ENCODE measurements at places on chromosomes 1 and 21.

DNA sequence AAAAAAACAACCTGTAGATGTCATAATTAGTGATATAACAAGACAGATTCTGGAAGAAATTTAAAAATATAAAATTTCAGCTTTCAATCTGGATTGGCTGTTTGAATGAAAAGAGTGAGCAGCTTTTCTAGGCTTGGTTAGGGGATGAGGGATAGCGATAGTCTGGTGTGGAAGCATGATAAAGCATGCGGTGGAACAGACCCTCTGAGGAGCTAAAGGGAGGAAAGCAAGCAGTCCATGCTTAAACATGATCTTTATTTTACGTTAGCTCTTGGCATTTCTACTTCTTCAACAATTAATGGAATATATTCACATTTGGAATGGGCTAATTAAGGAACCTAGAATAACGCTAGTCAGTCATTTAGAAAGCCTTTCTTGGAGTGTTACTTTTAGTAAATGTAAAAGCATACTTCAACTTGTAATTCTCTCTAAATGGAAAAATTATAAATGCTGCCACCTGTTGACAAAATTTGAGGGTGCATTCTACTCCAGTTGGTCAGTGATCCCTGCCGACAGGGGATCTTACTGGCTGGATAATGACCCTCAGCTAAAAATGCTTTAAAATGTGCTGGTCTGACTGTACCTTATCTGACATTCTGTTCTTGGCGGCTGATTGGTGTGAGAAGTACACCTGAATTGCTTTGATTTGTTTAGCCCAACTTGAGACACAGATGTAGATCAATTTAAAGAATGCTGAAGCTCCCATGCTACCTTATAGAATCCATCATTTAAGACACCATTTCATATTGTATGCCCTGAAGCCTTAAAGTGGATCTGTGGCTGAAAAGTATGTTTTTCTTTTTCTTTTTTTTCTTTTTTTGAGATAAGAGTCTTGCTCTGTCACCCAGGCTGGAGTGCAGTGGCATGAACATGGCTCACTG is 61.2 kb downstream of the AK4 start:
- peak; percentile 72 for DNase-seq

- no peak for DNase-seq
Observed at GRCh38 chr1:101044259-101044658, 18.7 kb upstream of the DPH5 start.

GRCh38 chr1:41900603-41901444 is 17.9 kb downstream of the HIVEP3 start:
- peak; percentile 35 for DNase-seq

GRCh38 chr21:32753818-32754585 is 17.6 kb downstream of the PAXBP1 start:
- DNase-seq = peak; percentile 34

DNA sequence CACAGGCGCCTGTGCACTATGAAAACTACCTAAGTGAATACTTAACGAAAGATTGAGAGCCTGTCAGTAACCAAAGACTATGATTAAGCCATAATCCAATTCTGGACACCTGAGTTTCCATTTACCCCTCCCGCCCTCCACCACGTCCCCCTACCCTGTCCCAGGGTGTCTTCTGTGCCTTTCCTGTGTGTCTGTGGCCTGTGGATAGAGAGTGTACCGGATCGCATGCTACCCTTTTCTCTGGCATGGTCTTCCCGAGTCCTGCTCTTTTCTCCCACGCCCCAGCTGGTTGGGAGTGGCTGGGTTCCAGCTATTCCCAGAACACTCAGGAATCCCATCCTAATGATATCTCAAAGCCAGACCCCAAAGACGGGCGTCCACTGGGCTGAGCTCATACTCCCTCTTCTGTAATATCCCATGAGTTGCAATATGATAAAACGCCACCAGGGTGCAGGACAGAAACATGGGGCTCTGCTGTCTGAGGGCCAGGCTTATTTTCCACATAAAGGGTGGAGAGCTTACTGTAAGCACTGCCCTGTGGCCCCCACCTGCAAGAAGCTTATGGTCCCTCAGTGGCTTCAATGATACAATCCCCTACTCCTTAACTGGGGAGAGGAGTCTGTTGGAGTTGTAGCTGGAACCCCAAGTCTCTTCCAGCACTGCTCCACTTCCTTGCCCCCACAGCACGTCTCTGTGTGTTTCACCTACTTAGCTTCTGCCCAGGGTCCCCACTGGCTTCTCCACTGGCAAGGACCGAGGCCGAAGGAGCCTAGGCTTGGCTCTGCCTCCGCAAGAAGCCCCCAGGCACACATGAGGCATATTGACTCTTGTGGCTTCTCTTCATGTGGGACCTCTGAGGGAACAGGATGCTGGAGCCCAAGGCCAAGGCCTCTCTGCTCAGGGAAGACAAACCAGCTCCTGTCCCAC is 17.6 kb upstream of the ALX3 start:
- DNase-seq = peak; percentile 74

GRCh38 chr21:34345892-34346291 is 17.9 kb upstream of the KCNE2 start:
- no peak for DNase-seq

DNA sequence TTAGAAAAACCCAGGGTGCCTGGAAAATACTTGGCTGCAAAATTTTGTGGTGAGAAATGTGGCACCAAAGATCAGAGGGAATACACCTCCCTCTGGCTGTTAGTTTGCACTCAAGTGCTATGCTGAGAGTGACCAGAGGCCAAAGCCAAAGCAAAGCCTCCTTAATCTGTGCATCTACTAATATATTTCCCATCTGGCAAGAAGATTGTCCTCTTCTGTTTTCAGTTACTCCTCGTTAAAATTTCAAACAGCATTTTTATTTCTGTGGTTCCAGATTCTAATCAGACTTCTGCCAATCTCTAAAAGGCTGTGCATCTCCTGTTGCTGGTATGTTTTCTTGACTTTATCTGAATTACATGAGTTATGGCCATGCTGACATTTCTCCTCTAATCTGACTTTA is 327.4 kb downstream of the TBX15 start:
- DNase-seq = no peak

DNA sequence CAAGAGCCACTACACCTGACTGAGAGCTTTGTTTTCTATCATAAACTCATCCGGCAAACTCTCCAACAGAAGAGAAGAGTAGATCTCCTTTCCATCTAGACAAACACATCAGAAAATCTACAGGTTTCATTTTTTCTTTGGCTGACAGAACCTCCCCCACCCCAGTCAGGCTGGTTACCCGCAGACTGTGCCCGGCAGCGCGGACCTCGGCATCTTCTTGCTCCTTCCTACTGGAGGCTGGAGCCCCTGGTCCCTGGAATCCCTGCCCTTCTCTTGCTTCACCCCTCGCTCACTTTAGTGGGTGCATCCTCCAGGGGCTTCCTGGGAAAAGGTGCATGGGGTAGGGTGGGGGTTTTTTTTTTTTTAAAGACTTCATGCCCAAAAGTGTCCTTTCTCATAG is 23.0 kb downstream of the NCMAP start:
- no peak for DNase-seq

DNA sequence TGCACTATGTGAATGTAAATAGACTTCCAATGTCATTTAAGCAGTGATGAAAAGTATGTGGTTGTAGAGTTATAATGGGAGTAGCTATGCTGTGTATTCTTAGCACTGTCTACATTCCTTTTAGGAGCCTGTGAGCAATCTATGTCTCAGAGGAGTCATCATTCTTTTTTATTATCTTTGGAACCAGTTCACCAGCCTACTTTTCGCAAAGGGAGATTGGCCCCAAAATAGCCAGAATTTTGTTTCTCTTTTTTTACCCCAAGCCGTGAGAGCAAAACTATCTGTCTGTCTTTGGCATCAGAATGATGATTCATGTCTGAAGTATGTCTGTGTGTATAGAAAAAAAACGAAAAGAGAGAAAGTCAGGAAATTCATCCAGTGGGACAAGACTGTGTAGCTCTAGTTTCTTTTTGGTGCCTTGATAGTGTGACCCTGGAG is 44.2 kb downstream of the OSBPL9 start:
- DNase-seq = no peak

DNA sequence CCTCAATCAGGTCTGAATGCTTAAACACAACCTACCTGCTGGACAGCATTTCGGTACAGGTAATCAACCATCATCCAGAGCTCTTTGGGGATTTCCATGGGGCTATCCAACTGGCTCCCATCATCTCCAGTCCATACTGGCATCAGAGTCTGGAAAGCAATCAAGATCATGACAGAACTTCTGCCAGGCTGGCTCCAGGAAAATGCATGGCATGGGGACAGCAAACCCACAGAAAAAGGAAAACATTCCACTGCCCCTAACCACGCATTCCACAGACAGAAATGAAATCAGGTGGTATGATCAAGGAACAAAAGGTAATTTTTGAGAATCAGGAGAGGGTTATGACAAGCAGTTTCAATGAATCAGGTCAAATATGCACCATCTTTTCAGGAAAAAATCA is 9.1 kb upstream of the MTF1 start:
- DNase-seq = no peak

- no peak for DNase-seq
Observed at GRCh38 chr21:45381036-45381787, 23.8 kb upstream of the COL18A1 start.

- no peak for DNase-seq
Observed at GRCh38 chr1:74592580-74593355, 80.4 kb upstream of the LRRC53 start.

GRCh38 chr1:107494061-107494460 is 353.2 kb downstream of the NTNG1 start:
- no peak for DNase-seq

DNA sequence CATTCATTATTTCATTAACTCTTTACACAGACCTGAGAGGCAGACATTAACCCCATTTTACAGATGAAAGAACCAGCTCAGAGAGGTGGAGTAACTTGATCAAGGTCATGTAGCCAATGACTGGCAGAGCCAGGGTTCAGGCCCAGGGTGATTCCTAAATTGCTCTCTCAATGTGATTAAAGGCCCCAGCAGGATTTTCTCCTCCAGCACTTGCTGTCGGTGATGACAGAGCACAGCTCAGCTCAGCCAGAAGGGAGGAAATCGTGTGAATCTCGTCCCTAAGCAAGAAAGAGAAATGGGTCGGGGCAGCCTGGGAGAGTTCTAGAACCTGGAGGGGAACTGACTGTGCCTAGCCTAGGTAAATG is 19.5 kb upstream of the RNF19B start:
- no peak for DNase-seq

DNA sequence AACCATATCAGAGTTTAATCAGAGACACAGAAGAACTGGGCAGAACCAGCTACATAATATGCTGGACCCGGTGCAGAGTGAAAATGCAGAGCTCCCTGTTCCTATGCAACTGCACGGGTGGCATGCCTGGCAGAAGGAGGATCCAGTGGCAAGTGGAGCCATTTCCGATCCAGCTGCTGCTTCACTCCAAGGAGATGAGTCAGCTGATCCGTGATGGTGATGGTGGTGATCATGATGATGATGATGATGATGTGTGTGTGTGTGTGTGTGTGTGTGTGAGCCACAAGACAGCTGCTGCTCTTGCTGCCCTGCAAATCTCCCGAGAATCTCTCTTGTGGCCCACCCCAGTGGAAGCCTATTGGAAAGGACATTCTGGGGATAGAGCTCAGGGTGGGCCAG is 133.0 kb downstream of the URB2 start:
- no peak for DNase-seq

DNA sequence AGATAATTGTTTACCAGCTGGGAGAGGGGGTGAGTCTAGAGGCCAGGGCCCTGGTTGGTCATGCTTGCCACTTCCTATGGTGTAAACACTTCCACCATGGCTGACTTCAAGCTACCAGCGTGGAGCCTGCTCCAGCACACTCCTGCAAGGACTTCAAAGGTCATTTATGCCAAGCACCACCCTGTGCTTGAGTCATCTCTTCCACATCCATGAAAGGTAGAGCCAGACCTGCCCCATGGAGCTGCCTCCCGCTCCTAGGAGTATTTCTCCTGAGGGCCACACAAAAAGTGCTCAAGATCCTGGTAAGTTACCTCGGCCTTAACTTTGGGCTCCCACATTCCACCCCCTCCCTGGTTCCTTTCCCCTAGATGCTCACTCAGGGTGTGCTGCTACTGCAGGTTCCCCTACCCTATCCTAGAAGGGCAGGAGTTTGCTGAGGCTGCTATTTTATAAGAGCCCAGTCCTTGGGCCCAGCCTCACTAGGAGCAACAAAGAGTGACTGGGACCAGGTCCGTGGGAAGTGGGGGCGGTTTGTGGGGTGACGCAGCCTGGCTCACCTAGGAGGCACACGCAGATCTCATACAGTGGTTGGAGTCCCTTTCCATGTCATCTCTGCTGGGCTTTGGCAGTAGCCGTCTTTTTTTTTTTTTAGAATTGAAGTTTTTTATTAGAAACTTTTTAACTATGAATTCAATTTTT is 2.4 kb downstream of the RAB7B start:
- DNase-seq = peak; percentile 53

DNA sequence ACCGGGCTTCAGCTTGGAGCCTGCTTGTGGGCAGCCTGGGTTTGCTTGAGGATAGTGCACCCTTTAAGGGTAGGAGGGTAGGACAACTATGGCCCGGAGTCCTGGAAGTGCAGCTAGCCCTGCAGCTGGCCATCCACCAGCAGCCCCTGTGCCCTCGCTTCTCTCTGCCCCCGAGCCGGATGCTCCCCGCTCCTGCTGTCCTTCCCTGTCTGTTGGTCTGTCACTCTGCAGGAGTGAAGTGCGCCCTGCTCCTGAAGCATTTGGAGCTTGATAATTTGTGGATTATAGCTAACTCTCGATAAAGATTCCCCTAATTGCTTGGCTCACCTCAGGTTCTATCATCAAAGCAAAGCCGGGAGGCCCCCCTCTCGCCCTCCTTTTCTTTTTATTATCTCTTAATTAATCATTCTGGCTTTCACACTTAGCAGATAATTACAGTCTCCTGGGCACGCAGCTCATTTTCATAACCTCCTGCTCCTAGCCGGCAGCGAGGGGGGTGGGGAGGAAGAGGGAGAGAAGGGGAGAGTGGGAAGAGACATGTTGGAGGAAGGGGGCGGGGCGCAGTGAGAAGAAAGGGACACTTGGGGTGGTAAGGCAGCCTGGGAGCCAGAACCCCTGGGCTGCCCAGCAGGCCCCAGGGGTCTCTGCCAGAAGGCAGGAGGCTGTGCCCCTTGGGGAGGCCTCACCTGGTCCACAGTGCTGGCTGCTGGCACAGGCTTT is 14.4 kb downstream of the KIRREL1 start:
- no peak for DNase-seq

DNA sequence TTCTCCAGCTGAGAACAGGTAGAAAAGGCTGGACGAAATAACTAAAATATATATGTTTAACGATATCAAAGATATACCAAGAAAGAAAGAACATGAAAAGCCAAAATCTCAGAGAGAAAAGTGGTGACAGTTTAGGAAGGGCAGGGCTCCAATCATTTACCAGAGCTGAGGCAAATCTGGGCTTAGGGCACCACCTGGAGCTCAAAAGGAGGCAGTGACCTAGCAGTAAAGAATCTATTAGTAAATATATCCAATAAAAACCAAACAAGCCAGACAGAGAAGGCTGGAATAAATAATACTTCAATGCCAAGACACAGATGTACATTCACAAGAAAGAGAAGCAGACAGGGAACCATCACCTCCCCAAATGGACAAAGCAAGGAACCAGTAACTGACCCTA is 43.5 kb downstream of the CHIA start:
- peak; percentile 57 for DNase-seq

All from HT-29 (cell line).